Common myeloid progenitor, CD34-positive (primary cell): ENCODE measurements at places on chromosomes 7 and 10.

DNA sequence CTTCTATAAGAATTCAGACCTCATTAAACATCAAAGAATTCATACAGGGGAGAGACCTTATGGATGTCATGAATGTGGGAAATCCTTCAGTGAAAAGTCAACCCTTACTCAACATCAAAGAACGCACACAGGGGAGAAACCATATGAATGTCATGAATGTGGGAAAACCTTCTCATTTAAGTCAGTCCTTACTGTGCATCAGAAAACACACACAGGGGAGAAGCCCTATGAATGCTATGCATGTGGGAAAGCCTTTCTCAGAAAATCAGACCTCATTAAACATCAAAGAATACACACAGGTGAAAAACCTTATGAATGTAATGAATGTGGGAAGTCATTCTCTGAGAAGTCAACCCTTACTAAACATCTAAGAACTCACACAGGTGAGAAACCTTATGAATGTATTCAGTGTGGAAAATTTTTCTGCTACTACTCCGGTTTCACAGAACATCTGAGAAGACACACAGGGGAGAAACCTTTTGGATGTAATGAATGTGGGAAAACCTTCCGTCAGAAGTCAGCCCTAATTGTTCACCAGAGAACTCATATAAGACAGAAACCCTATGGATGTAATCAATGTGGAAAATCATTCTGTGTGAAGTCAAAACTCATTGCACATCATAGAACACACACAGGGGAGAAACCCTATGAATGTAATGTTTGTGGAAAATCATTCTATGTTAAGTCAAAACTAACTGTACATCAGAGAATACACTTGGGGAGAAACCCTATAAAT, 24.1 kb downstream of the ZNF37A start:
- DNase-seq: no peak

DNA sequence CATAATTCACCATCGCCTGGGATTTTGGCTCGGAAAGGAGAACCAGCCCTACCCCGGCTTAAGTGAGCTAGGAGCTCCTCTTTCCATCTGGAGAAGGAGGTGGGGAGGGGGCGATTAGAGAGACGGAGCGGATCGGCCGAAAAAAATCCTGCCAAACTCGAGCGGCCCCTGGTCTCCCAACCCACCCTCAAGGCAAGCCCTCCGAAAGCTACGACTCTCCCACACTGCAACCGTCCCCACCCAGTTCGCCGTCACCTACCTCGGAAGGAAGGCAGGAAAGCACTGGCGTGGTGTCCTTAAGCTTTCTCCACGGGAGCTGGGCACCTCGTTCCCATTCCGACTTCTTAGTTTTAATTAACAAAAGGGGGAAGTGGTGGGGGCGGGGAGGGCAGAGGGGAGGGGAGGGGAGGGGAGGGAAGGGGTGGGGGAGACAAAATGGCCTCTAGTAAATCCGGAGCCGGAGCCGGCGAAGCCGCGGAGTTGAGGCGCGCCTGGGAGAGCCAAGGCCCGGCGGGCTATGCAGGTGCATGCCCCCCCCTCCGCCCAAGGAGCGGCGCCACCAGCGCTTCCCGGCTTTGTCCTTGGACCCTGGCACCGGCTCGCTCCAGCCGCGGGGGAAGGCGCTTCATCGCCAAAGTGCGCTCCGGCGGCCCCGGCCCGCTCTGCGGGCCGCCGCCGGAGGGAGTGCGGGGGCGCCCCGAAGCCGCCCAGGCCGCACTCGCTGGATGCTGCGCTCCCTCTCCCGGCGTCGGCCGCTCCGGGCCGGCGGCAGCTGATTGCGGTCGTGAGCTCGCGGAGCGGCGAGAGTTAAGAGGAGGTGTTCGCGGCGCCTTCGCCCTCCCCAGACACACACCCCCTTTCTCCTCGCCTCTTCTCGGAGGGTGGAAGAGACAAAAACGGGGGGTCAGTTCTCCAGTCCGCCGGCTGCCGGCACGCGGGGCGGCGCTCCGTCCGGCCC, at the start of gene LRRC4:
Gene LRRC4 (minus strand): TSS at position 784 of the 958 bp plus-strand sequence. CDS start 797 bp downstream, outside the sequence.
- DNase-seq: peak; percentile 80

DNA sequence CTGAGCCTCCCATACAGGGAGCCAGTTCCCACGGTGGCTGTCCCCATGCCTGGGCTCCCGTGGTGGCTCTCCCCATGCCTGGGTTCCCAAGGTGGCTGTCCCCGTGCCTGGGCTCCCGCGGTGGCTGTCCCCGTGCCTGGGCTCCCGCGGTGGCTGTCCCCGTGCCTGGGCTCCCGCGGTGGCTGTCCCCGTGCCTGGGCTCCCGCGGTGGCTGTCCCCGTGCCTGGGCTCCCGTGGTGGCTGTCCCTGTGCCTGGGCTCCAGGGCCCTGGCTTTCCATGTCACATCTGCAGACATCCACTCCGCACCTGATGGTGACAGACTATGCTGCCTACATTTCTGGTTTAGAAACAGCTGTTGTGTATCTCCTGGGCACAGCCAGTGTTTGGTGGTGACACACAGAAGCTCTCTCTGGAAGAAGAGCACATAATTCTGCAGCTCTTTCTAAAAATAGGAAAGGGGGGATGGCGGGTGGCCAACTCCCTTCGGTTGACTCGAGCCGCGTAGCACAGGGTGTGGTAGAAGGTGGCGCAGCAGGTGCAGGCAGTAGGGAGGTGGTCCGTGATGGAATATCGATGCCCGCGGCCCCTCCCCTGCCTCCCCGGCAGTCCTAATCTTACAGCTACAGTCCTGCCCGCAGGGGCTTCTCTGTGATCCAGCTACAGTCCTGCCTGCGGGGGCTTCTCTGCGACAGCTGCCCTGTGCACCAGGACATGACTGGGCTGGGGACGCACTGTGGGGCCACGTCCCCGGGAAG, 251.2 kb downstream of the DNAJB6 start:
- no peak for DNase-seq

DNA sequence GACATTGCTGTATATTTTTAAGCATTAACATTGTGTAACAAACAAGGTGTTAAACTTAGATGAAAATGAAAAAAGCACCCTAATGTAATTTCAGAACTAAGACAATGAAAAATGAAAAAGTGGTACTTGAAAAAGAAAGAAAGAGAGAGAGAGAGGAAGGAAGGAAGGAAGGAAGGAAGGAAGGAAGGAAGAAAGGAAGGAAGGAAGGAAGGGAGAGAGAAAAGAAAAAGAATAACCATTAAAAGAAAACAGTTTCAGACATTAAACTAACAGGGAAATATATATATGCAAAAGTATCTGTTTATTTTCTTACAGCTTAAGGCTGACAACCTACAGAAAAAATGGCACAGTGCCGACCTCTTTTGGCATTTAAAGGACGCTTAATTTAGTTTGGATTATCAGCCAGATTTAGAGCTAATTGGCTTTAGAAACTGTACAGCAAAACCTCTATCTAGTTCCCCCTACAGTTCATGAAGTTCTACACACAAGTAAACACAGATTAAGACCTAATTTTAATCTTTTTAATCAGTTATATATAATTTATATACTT, 13.8 kb downstream of the MTERF1 start:
- DNase-seq: no peak

GRCh38 chr10:78300526-78300925, 266.9 kb downstream of the RPS24 start:
- DNase-seq: no peak

GRCh38 chr10:112639298-112639697, 192.3 kb downstream of the VTI1A start:
- DNase-seq: no peak

DNA sequence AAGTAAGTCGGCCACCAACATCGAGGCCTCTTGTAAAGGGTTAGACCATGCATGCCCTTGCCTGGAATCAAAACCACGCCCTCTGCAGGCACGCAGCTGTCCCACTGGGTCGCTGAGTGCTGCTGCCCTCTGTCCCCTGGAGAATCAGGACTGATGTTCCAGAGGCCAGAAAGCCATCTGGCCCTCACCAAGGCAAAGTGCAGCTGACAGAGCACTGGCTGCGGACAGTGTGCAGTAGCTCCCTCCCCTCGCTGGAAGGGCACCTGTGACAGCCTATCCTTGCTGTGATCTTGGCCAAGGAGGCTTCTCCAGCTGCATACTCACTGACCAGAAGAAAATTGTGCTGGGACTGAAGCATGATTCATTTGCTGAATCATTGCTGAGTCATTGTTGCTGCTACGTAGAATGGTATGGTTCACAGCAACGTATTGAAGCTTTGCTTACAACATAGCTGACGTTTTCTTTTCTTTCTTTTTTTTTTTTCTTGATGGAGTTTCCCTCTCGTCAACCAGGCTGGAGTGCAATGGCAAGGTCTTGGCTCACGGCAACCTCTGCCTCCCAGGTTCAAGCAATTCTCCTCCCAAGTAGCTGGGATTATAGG, 30.4 kb downstream of the DDC start:
- DNase-seq: peak; percentile 97

DNA sequence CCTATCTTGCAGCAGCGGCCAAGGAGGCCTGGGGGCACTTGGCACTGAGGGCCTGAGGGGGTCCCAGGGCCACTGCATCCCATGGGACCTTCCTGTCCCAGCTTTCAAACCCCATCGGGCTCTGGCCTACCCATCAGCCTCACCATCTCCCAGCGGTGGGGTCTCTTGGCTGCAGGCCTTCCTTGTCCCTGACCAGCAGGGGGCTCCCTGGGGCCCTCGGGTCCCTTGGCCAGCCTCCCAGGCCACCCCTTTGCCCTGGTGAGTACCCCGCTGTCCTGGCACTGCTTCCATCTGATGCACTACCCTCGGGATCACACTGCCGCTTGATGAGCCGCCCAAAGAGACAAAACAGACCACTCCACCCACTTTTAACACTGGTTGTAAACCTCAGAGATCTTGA, 43.5 kb downstream of the YKT6 start:
- DNase-seq: peak; percentile 24

DNA sequence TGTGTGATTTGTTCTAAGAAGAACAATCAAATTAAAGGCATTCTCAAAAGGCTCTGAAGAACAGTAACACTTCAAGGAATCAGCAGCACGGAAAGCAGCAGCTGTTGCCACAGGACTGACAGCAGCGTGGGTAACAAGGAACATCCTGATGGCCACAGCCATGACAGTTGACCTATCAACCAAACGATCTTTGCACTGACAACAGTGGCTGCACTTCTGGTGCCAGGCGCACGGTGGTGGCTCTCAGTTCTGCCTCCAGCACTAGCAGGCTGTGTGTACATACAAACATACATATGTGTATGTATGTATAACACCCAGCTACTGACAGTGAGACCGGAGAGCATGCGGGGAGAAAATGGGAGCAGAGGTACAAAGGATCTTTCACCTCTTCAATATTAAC, 114.1 kb downstream of the ZFAND4 start:
- DNase-seq: peak; percentile 53

GRCh38 chr7:47638679-47639315, 56.9 kb upstream of the TNS3 start:
- DNase-seq: no peak

GRCh38 chr10:112991888-112992491, 41.9 kb downstream of the TCF7L2 start:
- no peak for DNase-seq

DNA sequence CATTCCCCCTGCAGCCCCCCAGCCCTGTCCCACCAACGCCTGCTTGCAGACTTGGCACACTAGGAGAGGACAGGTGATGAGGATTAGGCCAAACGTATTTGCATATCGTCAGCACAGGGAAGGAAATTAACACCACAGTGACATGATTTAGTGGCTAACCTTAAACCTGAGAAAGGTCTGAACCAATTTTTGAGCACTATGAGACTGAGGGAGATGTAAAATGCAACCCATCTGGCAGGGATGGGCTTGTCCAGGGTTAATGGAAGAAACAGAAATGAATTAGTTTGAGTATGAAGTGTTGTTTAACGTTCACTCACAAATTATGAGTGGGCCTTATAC, 183.6 kb downstream of the TAX1BP1 start:
- DNase-seq: no peak

DNA sequence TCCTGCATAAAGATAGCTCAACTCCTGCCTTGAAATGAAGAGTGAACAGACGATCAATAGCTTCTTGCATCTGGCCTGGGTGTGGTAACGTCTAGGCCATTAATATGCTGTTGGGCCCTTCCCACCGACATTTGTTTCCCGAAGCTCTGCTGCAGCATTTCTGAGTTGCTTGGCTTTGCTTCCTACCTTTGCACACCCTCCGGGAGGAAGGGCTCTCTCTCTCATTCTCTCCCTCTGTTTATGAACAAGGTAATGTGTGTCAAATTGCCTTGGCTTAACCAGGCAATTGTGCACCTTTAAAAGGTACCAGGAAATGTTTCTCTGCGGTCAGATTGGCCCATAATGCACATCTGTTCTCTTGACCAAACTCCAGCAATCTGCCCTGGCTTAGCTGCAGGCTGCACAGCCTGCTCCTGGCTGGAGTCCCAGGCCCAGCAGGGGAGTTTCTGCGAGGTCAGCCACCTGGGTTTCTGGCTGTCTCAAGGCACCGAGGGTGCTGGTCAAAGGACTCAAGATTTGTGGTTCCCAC, 223.7 kb downstream of the SNX10 start:
- no peak for DNase-seq

DNA sequence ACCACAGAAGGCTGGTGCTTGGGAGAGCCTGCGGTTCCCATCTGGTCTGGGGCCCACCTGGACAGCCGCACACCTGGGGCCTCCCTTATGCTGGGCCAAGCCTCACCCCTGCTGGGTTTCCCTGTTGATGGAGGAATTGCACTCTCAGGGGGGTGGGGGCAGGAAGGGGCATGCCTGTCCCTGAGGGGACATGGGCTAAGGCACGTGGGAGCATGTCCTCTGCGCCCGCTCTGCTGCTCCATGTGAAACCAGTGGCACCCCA, 43.4 kb downstream of the OAT start:
- no peak for DNase-seq

DNA sequence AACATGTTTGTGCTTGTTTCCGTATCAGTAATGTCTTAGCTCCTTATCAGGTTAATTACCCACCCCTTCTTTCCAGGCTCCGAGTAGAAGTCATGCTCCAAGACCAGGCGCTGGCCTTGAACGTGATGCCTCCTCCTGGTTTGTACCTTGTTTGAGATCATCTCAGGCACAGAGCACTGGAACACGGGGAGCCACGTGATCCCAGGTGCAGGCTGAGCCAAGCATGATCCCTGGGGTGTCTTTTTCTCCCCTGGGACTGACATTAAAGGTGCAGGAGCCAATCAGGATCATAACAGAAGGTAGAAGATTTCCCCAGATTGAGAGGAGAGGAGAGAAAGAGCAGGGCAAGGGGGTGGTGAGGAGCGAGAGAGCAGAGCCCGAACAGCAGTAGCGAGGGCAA, 626.1 kb upstream of the GALNT17 start:
- no peak for DNase-seq

GRCh38 chr10:133481086-133481643, 27.4 kb downstream of the SCART1 start:
- no peak for DNase-seq

DNA sequence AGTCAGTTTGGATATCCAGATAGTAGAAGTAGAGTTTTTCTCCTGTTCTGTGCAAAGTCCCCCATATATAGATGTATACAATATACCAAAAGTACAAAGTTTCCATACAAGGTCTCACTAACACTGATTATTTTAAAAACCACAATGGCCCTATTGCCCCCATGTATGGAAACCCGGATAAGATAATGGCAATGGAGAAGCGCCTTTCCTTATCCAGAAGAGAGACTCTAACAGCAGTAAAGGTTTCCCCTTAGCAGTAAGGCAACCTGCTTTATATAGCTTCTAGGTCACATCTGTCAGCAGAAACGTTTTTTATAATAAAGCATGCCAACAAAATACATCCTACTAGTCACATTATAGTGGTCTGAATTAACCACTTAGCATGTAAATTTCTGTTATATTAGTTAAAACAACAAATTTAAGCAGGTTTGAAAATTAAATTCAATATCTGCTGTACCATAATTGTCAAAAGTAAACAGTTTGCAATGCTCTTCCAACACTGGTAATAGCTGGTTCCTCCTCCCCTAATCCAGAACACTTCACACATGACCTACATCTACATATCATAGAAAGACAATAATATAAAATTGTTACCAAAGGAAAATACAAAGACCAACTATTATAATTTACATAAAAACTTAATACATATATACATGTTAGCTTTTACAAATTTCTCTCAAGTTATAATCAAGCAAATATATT, 22.4 kb downstream of the USP6NL start:
- no peak for DNase-seq
